ENCODE measurements at places on chromosomes 16 and 17.

- DNase-seq, result no peak
These were observed 680.8 kb upstream of the CDH8 start for GRCh38 chr16:62717026-62717425.

GRCh38 chr17:50630524-50631194 is 4.0 kb upstream of the ABCC3 start:
- DNase-seq, result peak; percentile 69

DNA sequence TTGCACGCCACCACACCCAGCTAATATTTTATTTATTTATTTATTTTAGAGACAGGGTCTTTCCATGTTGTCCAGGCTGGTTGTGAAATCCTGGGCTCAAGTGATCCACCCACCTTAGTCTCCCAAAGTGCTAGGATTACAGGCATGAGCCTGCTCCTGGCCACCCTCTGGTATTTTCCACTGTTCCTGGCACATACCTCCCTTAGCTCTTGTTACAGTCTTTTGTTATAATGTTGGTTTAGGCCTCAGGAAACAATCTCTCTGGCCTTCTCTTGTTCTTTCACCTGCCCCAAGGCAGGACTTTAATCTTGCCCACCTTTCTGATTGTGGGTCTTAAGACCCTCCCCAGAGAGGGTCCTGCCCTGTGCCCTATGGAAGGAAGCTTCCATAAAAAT is 3.6 kb upstream of the CYTH1 start:
- no peak for DNase-seq

GRCh38 chr17:17694169-17695081 is 13.2 kb downstream of the RAI1 start:
- peak; percentile 87 for DNase-seq

DNA sequence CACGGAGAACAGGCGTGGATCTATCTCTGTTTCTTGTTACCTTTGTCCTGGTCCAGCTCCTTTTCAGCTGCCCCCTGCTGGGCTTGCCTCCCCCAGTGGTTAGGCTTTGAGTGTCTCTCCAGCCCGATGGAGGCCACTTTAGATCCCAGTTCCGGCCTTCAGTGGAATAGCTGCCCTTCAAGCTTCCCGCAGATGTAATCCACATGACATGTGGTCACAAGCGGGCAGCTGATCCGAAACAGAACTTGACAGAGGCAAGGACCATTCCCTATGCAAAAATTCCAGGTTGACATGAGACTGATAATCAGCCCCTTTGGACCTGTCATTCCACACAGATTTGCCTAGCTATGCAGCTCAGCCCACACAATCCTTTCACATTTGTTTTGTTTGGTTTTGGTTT is 40.6 kb upstream of the AQP8 start:
- DNase-seq, result no peak

DNA sequence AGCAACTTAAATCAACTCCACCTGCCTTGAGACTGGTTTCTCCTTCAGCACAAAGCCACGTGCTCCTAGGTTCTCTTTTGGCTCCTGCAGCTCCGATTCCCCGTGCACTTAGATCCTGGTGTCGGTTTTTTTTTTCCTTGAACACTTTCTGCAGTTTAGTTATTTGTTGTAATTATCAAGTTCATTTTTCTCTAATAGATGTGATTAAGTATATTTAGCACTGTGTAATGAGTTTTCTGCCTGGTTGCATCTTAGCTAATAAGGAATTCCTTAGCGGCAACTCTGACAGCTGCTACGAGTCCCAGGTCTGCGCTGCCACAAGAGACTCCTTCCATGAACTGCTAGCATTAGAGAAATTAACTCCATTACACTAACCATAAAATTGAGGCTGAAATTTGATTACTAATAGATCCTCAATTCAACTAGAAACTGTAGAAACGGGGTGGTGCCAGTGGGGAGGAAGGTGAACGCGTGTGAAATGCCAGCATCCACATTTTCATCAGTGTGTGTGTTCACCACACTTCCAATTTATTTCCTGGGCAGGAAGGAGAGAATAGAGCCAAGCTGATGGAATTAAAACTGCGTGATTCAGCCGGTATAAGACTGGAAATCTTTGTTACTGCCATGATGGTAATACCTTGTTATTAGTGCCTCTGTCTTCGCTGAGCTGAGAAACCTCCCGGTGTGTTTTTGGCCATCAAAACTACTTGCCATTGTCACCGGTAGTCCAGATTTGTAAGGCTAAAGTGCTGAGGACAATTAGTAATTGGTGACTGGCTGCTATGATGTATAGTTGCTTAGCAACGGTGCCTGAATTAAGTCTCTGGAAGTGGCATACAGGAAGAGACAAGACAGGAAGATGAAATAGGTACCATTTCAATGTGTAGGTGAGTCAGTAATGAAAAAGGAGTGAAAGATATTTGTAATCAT is 232.4 kb downstream of the IRX3 start:
- DNase-seq, result no peak

- DNase-seq, result no peak
These were observed 12.3 kb downstream of the EPX start for GRCh38 chr17:58204796-58205195.

- DNase-seq, result no peak
These were observed 5.8 kb upstream of the VPS35L start for GRCh38 chr16:19549673-19550072.

- DNase-seq, result no peak
These were observed 5.4 kb upstream of the NOL11 start for GRCh38 chr17:67712375-67712774.

GRCh38 chr16:3127745-3128144 is 7.1 kb upstream of the ZNF213 start:
- DNase-seq, result no peak

GRCh38 chr17:74892013-74892841 is 1.2 kb downstream of the FADS6 start:
- DNase-seq, result no peak

DNA sequence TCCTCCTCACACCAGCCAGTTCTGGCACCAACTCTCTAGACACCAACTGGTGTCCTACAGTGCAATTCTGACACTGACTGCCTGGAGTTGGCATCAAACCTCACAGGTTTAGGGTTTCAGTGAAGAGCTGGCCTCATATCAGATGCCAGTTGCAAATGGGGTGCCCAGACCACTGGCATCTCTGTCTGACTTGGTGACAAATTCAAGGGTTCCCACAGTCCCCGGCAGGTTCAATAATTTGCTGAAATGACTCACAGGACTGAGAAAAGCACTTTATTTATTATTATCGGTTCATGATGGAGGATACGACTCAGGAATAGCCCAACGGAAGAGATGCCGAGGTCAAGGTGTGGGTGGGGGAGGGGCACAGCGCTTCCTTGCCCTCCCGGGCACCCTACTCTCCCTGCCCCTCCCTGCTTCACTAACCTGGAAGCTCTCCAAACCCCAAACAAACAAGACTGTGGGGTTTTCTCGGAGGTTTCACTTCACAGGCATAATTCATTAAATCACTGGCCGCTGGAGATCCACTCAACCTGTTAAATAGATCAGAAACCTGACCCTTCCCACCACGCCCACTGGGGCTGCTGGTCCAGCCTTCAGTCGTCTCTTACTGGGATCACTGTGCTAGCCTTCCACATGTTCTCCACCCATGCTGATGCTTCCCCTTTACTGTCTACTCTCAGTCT is 1.7 kb upstream of the NLRP1 start:
- no peak for DNase-seq

DNA sequence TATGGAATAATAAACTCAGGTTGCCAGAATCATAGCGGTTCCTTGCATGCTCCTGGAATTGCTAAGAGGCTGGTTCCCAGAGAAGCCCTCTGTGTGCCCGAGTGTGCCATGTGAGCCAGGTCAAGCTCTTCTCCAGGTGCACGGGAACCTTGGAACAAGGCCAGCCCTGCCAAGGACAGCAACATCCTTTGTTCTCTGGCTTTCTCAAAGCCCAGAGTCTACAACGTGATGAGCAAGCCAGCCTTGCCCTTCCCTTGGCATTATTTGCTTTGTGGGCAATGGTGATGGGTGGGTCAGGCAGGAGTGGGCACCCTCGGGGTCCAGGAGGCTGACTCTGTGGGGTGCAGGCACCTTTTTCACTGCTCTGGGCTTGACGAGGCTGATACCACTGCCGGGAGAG is 14.2 kb upstream of the SEC14L1 start:
- no peak for DNase-seq

GRCh38 chr17:57888311-57889216 is 38.7 kb upstream of the MRPS23 start:
- DNase-seq, result no peak

DNA sequence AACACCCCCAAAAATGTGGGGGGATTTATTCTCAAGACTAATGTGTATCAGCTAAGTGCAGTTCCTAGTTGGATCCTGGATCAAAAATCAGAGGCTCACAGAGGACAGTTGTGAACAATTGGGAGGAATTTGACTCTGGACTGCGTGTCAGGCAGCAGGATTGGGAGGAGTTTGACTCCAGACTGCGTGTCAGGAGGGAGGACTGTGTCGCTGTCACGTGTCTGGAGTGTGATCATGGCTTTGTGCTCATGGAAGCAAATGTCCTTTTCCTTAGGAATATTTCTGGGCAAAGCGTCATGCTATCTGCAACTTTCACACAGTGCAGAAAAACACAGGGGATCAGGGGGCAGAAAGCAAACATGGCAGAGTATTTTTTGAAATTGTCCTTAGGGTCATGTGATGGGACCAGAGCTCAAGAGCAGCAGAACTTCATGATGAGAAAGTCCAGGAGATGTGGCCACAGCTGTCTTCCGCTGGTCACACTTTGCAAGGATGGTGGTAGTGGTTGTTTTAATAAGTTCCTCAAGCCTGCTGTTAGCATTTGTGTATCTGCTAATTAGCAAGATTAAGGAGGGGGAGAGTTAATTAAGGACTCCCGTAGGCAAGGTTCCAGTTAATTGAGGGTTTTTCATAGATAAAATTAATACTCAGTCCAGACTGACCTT is 122.0 kb upstream of the CHMP6 start:
- DNase-seq, result no peak

GRCh38 chr17:49896222-49896621 is 48.4 kb upstream of the TAC4 start:
- DNase-seq, result no peak

- no peak for DNase-seq
These were observed 28.5 kb downstream of the CLEC3A start for GRCh38 chr16:78050734-78051400.

- no peak for DNase-seq
These were observed 129.1 kb downstream of the SNX11 start for GRCh38 chr17:48236681-48237134.

DNA sequence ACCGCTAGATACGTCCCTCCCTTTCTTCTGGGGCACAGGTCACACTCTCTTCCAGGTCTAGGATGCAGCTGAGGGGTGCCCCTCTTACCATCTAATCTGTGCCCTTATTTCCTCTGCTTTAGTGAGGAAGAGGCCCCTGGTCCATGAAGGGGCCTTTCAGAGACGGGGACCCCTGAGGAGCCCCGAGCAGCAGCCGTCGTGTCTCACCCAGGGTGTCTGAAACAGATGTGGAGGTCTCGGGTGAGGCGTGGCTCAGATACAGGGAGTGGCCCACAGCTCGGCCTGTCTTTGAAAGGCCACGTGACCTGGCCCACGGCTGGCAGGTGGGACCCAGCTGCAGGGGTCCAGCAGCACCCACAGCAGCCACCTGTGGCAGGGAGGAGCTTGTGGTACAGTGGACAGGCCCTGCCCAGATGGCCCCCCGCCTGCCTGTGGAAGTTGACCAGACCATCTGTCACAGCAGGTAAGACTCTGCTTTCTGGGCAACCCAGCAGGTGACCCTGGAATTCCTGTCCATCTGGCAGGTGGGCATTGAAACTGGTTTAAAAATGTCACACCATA is 15.6 kb downstream of the SCGB1C2 start:
- no peak for DNase-seq

DNA sequence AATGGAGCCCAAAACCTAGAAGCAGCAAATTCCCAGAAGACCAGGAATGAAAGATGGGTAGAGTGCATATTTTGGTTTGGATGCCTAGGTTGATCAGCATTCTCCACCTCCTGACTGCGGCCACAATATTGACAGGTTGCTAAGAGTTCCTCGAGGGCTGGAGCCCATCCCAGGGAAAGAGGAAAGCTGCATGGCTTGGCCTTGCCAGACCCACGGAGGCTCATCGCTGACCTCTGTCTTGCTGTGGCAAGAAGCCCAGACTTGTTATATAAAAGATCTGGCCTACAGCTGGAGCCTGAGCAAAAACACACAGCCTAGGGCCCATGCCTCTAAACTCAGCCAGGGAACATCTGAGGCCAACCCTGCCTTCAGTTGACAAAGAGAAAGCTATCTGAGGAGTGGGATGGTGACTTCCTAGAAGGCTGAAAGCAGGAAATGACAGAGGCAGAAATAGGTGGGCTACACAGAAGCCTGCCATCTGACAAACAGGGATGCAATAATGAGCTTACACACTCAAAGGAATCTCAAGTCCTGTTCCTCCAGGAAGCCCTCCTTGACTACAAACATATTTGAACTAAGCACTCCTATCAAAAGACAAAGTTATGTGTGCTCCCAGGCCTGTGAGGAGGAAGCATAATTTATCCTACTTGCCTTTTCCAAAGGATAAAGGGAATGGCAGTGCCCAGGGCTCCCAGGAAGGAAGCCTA is 22.5 kb upstream of the SLC35B1 start:
- no peak for DNase-seq

GRCh38 chr16:89064606-89065457 is 28.8 kb upstream of the ACSF3 start:
- DNase-seq, result no peak

DNA sequence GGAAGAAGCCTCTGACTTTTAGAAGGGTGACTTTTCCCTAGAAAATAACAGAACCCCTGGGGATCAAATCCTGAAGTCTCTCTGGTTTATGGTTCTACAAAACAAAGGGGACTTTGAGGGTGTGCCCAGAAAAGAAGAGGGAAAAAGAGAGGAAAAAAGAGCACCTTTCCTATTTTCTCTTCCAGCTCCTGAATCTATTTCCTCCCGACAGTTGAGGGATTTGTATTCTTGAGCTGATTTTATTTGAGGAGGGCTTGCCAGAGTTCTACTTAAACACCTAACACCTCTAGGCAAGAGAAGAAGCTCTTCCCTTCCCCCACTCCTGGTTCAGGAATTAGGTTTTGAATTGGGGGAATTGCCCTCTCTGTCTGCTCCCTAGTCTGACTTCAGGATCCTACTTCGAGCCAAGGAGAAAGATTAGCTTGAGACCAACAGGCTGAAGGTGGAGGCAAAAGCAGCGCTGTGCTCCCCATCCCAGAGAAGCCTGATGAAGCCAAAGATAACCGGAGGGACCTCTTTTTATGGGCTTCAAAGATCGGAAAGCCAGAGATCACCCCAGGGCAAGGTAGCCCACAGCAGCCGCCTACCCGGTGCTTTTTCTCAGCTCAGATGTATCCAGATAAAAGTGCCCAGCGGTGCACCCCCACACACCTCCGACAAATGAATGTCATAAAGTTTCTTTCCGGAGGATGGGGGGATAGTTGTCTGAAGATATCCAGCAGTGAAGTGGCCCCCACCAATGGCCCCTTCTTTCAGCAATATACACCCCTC is 796 bp downstream of the HOXB3 start:
- DNase-seq, result no peak

DNA sequence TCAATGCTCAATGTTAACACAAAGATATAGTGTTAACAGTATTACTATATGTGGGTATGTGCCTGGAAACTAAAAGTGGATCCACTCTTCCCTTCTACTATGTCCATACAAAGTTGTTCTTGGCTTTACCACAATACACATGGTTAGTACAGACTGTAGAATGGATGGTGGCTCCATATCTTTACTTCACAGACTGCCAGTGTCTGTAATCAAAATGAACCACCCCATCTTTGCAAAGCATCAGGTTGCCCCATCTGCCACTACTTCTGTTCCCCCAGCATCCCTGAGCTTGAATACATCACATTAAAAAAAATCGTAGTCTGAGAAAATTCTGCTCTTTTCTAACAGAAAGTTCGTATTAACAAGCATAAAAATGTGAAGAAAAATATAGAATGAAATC is 30.0 kb downstream of the USP32 start:
- no peak for DNase-seq
